Bone marrow (tissue), 2 donors: ENCODE measurements at places on chromosomes 1 and 21.

DNA sequence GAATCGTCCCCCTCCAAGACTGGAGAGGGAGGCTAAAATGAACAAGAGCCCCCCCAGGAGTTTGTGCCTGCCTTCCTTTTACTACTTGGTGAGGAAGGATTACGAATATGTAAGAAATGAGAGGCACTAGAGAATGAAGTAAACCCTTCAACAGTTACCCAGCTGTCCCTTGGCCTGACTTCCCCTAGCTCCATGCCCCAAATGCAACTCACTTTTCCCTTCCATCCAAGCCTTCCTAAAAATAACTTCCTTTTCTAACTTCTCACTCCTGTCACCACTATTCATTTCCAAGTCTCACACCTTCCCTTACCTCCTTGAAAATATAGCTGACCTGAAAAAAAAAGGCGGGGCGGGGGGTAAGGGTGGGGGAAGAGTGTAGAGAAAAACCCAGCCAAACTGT, 96.6 kb upstream of the HNRNPU start:
- DNase-seq: no peak

GRCh38 chr1:7177021-7177420, 391.8 kb downstream of the CAMTA1 start:
- DNase-seq: no peak

DNA sequence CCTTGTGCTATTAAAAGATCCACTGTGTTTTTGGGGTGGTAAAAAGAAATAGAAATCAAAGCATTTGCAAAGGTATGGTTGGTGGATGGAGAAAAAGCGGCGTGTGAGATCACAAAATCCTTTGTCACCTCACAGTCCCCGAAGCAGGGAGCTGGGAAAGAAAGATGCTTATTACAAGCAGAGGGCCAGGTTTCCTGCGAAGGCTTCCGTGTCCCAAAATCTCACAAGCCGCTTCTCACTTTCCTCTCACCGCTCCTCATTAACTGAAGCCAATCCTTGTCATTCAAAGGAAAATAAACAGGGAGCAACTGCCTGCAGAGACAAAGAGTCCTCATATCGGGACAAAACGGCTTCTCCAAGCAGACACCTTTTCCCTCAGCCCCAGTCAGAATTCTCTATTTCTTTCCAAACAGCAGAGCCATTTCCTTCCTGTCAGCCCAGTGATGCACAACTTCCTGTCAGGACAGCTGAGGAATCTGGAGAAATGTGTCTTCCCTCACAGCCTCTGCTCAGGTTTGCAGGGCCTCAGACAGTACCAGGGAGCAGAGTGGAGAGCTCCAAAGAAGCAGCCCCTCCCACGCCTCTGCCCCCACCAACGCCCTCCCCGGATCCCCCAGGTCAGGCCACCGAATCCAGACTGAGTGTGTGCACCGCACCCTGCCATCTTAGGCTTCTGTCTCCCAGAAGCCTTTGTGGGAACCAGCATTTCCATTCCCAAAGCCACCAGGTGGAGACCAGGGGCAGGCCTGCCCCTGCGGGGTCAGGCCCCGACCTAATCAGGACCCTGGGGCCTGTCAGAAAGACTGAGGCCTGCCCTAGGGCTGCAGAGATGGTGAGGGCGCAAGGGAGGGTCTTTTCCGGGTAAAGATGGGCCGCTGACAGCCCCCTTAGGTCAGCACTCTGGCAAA, 29.6 kb downstream of the KCNN3 start:
- no peak for DNase-seq

- DNase-seq: no peak
Observed at GRCh38 chr1:90926971-90927370, 94.9 kb downstream of the ZNF644 start.

- no peak for DNase-seq
Observed at GRCh38 chr1:116968724-116969123, 32.8 kb upstream of the CD101 start.

DNA sequence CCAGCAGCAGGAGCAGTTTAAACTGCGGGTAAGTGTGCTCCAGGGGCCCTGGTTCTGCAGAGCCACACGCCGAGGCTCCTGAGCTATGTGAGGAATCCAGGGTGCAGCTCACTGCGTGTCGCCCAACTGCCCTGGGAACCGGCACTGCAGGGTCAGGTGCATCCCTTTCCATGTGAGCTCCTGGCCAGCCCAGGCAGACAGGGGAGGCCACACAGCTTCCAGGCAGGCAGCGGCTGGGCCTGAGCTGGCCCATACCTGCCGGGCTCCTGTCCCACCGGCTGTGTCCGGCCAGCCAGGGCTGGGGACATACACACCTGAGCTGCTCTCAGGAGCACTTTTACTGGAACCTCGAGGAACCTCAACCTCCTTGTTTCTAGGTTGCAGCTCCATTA, 18.6 kb upstream of the COL18A1 start:
- DNase-seq: no peak

DNA sequence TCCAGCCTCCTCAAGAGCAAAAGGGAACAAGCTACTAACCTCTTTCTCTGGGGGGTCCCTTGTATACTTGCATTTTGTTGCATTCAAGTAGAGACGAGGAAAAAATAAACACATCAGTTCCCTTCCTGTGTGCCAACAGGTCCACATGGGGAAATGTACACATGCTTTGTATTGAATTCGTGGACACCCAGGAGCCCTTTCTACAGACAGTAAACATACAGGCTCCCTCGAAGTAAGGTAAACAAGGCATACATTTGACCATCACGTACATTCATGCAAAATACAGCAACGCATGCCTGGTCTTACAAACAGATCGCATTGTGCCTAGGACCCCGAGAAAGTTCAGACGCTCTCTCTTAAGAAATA, 1.1 kb downstream of the KCND3 start:
- DNase-seq: no peak

GRCh38 chr1:2796890-2797740, 4.4 kb downstream of the TTC34 start:
- DNase-seq: no peak

GRCh38 chr1:78658901-78659300, 9.3 kb downstream of the IFI44 start:
- no peak for DNase-seq

DNA sequence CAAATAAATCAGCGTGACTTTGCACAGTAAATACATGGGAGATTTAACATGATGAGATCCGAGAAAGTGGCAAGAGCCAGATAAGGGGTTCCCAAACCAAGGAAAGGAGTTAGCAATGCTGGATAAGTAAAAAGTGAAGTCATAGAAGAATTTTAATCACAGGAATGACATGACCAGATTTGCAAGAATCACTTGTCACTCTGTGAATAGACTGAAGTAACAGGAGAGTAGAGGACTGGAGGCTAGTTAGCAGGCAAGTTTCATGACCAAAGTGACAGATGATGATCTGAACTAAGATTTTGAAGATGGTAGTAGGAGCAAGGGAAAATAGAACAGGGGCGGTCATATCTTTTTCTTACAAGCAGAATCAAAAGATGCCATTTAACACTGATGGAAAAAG, 8.4 kb downstream of the CFH start:
- DNase-seq: no peak

- DNase-seq: no peak
Observed at GRCh38 chr1:11493972-11494655, 15.2 kb downstream of the DISP3 start.

DNA sequence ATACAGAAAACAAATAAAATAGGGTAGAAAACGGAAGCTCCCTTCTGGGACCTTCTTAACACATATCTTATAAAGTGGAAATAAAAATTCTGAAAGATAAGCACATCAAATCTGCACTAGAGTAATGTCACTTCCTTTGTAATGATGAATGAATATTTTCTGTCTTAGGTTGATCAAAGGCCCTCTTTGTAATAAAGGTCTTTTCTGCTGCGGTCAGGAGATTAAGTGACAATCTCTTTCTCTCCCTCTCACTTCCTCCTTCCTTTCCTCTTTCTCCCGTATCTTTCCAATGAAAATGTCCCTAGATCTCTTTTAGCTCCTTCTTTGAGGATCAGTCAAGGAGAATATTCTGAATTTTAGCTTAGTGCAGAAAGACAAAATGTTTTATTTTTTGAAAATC, 33.8 kb downstream of the TMCO1 start:
- no peak for DNase-seq

DNA sequence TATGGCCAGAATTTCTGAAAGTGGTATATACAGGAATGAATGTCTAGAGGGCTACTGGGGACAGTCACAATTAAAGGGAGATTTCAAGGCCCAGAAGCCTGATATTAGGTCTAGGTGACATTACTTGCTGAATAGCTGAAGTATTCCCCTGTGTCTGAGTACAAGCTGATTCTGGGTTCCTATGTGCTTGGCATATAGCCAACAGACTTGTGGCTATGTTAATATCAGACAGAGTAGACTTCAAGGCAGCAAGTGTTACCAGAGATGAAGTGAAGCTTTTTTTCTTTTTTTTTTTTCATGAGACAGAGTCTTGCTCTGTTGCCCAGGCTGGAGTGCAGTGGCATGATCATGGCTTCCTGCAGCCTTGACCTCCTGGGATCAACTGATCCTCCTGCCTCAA, 8.3 kb downstream of the TTC4 start:
- no peak for DNase-seq

DNA sequence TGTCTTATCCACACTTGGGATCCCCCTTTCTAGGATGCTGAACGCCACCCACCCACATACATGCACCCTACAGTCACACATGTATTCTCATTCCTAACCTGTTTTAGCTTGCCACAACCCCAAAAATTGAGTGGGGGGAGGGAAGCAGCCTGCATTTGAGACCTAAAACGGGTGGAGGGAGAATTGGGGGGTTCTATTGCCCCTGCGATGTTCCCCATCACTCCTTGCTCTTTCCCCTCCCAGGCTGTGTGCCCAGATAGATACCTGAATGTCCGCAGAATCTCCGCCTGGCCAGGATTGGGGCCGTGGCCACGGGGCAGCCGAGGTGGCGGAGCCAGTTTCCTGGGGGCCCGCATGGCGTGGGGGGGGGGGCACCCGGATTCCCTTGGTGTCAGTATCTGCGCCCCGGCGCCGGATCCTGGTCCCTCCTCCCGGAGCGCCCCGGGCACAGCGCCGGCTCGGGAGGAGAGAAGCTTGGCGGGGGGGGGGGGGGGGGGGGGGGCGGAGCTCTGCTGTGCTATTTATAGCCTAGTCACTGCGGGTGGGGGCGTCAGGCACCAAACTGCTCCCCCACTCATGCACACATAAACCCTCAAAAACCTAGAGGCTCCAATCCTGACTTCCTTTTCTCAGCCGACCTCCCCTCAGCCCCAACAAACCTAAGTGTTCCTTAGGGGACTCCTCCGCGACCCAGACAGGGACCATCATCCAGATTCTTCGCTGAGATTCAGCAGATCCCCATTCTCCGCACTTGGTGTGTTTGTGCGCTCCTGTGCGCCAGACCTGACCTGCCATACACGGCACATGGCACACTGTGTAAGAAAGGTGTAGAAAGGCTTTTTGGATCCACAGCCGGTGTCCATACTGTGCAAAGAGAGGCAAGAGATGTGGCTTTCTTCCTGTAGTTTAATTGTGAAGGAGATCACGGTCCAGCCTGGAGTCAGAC, 1.9 kb downstream of the ANKRD34A start:
- peak; percentile 2 for DNase-seq

GRCh38 chr1:145695821-145696629, 11.1 kb downstream of the PDZK1 start:
- peak; percentile 5 for DNase-seq

GRCh38 chr1:174768516-174768915, 231.2 kb upstream of the CACYBP start:
- DNase-seq: no peak

- DNase-seq: no peak
Observed at GRCh38 chr1:110375490-110375889, 15.3 kb downstream of the SLC16A4 start.

- DNase-seq: no peak
Observed at GRCh38 chr1:63590166-63590560, 3.0 kb upstream of the PGM1 start.

DNA sequence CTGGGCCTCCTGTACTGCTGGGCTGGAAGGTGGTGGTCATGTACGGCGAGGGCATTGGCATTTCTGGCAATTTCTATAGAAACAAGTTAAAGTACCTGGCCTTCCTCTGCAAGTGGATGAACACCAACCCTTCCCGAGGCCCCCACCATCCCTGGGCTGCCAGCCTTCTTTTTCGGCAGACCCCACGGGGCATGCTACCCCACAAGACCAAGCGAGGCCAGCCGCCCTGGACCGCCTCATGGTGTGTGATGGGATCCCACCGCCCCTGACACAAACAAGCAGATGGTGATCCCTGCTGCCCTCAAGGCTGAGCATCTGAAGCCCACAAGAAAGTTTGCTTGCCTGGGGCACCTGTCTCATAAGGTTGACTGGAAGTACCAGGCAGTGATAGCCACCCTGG, 76.0 kb downstream of the NFASC start:
- no peak for DNase-seq

DNA sequence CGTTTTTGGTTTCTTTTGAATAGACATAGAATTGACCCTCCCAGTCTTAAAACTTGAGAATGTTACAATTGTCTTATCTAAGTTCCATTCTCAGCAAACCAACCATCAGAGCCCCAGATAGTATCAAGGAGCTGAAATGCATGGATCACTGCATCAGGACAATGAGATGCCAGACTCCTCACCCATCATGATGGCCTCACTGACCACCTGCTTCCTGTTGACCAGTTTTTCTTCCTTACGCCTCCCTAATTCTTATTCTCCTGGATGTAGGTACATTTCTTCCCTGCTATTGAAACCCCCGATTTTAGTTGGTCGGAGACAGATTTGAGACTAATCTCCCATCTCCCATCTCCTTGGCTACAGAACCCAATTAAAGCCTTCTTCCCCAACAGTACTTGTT, 17.7 kb downstream of the MATN1 start:
- no peak for DNase-seq

DNA sequence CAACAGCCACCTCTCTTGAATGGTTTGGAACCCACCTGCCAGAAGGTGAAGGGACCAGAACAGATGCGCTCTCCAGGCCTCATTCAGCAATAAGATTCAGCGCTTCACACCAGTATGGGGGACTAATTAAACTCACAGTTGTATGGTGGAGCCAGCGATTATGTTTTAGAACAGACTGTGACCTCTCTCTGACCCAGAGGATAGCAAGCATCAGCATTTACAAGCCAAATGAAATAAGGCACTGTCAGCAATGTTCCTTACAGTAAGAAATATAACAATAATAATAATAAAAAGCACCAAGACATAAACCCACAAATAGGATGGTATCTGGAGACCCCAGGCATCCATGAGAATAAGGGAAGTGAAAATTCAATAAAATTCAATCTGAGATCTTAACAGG, 6.9 kb upstream of the CDC42BPA start:
- DNase-seq: no peak

- no peak for DNase-seq
Observed at GRCh38 chr1:6506210-6507036, 15.0 kb upstream of the PLEKHG5 start.

GRCh38 chr21:26967062-26967913, at the start of gene ADAMTS5:
Gene ADAMTS5, minus strand, starts transcription at chr21:26967088. Its CDS starts 697 bp downstream, at chr21:26966391.
- no peak for DNase-seq

DNA sequence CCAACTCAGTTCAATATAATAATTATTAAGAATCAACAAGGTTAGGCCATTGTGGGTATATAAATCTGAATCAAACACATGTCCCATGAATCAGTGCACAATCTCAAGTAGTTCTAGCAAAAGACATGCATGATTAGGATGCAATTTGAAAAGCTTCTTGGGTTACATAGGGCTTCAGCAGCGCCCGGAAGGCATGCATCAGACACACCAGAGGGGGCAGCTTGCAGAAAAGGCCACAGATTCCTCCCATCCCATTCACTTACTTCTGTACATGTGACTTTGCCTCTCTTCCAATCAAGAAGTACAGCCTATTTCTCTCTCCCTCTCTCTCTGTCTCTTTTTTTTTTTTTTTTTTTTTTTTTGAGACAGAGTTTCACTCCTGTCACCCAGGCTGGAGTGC, 91.8 kb downstream of the KCNN3 start:
- DNase-seq: no peak

GRCh38 chr1:106113851-106114250, 942.6 kb upstream of the PRMT6 start:
- DNase-seq: no peak

- DNase-seq: no peak
Observed at GRCh38 chr1:26012864-26013263, 8.7 kb upstream of the EXTL1 start.
